Fibroblast of skin of back (primary cell): ENCODE measurements at places on chromosomes 16 and 17.

DNA sequence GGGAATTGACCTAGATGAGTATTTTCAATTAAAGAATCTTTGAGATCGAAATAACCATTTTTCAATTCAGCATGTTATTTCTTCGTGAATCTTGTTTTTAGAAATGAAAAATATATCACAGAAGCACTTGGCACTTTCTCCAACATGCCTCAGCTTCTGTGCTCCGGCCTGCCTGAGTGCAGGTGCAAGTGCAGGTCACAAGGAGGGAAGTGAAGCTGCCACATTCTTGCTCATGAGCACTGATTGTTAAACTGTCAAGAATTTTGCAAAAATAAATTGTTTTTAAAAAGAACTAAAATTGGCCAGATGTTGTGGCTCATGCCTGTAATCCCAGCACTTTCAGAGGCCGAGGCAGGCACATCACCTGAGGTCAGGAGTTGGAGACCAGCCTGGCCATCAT is 38.3 kb upstream of the SKAP1 start:
- no peak for DNase-seq

DNA sequence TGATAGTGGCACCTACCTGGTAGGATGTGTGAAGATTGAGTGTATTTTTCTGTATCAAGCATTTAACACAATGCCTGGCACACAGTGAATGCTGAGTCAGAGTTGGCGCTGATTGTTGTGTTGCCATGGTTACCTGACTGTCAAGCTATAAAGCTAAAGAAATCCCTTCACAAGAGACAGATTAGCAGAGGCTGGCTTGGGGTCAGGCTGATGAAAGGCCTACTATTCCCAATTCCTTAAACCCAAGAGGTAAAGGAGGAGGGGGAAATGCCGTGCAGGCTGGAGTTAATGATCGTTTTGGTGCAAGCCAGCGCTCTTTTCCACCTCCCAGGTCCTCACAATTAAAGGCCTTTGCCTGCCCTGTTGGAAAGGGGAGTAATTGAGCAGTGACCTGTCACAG is 5.9 kb downstream of the CLEC19A start:
- no peak for DNase-seq

DNA sequence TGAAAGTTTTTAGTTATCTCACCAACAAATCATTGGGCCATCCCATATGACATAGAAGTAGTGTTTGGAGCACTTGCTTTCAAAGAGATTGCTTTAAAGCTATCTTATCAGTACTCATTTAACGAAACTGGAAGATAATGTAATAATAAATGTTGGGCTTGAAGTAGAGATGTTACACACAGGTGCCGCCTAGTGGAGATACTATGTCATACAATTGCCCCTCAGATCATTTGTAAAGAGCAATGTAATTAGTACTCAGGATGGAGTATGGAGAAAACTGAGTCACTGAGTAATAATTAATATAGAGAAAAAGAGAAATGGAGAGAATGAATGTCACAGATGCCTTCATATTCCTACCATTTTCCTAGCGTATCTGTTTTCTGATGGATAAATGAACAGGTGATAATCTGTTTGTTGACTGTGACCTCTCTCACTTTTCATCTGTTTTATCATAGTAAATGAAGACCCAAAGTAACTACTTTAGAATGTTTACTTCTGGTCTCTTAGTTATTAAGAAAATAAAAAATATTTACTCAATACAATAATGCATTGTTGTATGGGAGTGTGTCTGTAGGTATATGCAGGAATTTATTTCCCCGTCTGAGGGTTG is 80.4 kb downstream of the EFCAB5 start:
- DNase-seq, result peak; percentile 39

GRCh38 chr17:49638818-49639217 is 39.1 kb downstream of the SPOP start:
- DNase-seq, result peak; percentile 52

- DNase-seq, result no peak
Observed at GRCh38 chr16:85987750-85988078, 88.8 kb downstream of the IRF8 start.

GRCh38 chr16:5427571-5427970 is 330.0 kb upstream of the EEF2KMT start:
- no peak for DNase-seq

DNA sequence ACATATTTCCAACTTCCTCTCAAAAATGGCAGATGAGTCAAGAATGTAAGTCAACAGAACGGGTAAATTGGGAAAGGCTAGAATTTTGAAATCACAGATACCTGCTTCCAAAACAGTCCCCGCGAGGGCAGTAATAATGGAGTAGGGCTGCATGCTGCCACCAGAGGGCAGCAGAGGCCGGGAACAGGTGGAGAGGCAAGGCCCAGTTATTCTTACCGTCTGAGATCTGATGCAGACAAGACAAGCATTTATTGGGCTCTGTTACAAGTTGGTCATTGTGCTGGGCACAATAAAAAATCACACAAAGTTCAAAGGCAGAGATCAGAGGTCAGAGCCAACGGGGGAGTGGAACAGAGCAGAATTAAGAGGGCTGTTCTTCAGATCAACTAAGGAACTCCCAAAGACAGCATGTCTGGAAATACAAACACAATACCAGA is 8.8 kb upstream of the MLKL start:
- DNase-seq, result peak; percentile 53

- DNase-seq, result peak; percentile 25
Observed at GRCh38 chr17:46853896-46854444, 2.6 kb downstream of the WNT9B start.

DNA sequence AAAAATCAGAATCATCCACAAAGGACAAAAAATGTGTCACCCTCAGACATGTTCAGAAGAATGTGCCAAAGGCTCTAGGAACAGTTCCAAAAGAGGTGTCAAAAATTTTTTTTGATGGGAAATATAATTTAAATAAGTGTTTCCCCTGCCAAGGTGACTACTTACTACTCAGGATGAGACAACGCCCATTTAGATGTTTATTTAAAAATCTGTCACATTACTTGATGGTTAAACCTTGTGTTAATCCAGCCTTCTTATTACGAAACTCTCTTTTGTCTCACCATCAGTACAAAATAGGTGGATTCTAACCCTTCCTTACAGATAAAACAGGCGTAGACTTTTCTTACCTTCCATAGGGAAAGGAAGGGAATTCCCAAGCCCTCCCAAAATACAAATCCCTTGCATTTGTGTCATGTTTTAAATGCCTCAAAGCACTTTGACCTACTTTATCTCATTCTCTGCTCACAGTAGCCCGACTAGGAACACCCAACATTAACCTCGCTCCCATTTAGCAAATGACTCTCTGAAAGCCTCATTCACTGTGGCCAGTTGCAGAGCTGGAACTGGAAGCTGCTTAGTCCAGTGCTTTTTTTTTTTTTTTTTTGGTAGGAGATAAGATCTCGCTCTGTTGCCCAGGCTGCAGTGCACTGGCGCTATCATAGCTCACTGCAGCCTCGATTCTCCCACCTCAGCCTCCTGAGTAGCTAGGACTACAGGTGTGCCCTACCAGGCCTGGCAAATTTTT is 5.8 kb upstream of the GNA13 start:
- DNase-seq, result no peak

DNA sequence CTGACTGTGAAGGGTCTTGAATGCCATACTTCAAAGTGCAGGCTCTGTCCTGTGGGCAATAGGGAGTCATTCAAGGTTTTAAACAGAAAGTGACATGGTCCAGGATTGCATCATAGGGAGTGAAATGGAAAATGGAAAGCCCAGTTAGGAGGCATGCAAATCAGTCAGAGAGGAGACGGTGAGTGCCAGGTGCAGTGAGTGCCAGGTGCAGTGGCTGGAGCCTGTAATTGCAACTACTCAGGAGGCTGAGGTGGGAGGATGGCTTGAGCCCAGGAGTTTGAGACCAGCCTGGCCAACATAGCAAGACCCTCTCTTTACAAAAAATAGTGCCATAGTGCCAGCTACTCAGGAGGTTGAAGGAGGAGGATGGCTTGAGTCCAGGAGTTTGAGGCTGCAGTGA is 35.2 kb upstream of the SIAH1 start:
- DNase-seq, result no peak

DNA sequence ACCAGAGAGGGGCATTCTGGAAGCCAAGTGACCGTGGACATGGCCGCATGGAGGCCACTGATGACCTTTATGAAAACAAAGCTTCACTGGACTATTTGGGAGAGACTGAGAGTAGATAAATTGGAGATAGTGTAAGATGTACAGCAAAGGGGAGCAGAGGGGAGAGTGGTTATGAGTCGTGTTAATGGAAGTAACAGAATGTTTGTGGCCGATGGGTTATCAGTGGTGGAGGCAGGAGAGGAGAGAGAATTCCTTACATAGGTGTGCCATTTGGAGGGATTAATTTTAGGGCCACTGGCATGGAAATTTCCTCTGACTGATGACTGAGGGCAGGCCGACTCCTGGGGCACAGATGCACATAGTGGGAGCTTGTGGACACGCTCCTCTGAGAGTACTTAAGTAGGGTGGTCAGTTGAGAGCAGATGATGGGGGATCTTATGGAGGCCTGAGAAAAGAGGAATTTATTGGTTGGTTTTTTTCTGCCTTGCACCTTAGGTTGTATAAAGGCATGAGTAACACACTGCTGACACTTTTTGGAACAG is 19.2 kb downstream of the PRPSAP2 start:
- DNase-seq, result peak; percentile 48

DNA sequence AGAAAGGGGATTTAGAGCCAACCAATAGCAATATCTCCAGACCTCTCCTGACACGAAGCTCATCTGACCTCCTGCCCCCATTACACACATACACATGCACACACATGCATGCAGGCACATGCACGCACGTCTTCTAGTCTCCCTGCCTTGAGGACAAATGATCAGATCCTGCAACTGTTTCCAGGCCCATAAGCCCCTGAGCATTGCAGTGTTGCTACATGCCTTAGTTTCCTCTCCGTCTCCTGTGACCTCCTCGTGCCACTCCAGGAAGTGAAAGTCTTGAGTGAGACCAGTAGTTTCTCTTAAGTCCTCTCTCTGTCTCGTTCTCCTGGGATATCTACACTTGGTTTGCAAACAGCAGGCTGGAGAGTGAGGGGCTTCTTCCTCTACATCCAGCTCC is 8.2 kb downstream of the CIITA start:
- no peak for DNase-seq

GRCh38 chr17:21174713-21175112 is 39.2 kb downstream of the TMEM11 start:
- DNase-seq, result peak; percentile 80

- no peak for DNase-seq
Observed at GRCh38 chr16:85999778-86000177, 100.8 kb downstream of the IRF8 start.

DNA sequence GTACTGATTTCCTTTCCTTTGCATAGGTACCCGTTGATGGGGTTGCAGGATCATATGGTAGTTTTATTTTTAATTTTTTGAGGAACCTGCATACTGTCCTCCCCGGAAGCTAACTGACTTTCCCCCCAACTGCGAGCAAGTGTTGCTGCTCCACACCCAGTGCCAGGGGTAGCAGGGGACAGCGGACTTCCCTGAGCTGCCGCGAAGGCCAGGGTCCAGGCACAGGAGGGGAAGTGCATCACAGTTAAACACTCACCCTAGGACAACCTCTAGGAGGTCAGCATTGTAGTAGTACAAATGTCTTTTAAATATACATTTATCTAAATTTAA is 201.7 kb downstream of the NPIPB11 start:
- no peak for DNase-seq

- no peak for DNase-seq
Observed at GRCh38 chr16:69647020-69647419, 79.3 kb downstream of the NQO1 start.

GRCh38 chr17:12282056-12282455 is 261.4 kb downstream of the MAP2K4 start:
- peak; percentile 96 for DNase-seq

- DNase-seq, result no peak
Observed at GRCh38 chr16:69469807-69470561, 45.6 kb downstream of the CYB5B start.

DNA sequence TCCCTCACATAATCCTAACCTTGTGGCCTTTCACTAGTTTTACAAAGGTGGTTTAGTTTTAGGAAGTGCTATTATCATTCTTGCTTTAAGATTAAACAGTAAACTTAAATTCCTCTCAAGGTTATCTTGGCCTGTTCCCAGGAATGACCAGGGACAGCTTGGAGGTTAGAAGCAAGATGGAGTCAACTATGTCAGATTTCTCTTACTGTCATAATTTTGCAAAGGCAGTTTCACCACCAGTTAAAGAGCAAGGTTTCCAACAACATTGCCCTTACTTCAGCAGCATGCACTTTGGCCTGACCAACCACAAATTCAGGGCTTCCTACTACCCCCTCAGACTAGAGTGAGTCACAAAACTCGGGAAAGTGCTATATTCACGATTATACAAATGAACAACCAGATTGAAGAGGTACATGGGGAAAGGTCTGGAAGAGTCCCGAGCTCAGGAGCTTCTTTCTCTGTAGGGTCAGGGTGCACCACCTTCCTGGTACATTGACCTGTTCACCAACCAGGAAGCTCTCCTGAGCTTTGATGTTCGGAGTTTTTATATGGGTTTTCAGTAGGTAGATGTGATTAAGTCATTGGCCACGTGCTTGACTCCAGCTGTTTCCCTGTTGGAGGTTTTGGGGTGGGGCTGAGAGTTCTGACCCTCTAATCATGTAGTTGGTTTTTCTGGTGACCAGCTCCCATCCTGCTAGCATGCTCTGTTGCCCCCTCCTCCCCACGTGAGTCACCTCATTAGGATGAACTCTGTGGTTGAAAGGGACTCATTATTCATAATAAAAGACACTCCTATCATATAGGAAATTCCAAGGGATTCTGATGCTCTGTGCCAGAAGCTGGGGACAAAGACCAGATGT is 19.4 kb downstream of the RHOT1 start:
- peak; percentile 96 for DNase-seq

GRCh38 chr17:15503731-15504130 is 36.3 kb upstream of the CDRT4 start:
- DNase-seq, result no peak

GRCh38 chr16:24908716-24909115 is 63.0 kb downstream of the SLC5A11 start:
- no peak for DNase-seq
